ENCODE measurements at places on chromosomes 2 and 18.

GRCh38 chr2:187079901-187080300 is 230.9 kb upstream of the ZSWIM2 start:
- DNase-seq: no peak

GRCh38 chr2:5352286-5352685 is 339.9 kb upstream of the SOX11 start:
- DNase-seq: no peak

- DNase-seq: no peak
Measured at GRCh38 chr18:26504831-26505230, 43.5 kb downstream of the KCTD1 start.

- no peak for DNase-seq
Measured at GRCh38 chr18:50877545-50878265, 1.2 kb upstream of the ME2 start.

- DNase-seq: no peak
Measured at GRCh38 chr18:46711444-46711863, 45.4 kb downstream of the ST8SIA5 start.

GRCh38 chr2:224042191-224042696 is 3.2 kb upstream of the SERPINE2 start:
- no peak for DNase-seq

Data from amniotic stem cell (primary cell).